H1 (cell line): ENCODE measurements at places on chromosomes 16 and 17. TPM values are rescaled to one million over a fixed set of nuclear protein-coding genes. Genes with fewer than 3 reads are reported as not detected.

DNA sequence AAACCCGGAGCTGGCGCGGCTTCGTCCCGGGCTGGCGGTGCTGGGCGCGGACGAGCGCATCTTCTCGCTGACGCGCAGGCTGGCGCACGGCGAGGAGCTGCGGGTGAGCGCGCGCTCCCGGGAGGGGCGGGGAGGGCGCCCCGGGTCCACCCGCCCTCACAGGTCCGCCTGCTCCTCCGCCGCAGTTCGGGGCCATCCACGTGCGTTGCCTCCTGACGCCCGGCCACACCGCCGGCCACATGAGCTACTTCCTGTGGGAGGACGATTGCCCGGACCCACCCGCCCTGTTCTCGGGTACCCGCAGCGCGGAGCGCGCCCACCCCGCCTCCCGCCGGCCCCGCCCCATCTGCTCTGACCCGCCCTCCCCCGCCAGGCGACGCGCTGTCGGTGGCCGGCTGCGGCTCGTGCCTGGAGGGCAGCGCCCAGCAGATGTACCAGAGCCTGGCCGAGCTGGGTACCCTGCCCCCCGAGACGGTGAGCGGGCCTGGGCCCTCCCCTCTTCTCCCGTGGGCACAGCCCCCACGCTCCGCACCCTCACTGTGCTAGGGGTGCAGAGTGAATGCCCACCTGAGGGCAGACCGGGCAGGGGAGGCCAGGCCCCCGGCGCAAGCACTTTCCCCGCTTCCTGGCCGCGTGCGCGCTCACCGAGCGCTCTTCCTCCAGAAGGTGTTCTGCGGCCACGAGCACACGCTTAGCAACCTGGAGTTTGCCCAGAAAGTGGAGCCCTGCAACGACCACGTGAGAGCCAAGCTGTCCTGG lies 1.4 kb downstream of the HAGHL start:
- DNase-seq = no peak

DNA sequence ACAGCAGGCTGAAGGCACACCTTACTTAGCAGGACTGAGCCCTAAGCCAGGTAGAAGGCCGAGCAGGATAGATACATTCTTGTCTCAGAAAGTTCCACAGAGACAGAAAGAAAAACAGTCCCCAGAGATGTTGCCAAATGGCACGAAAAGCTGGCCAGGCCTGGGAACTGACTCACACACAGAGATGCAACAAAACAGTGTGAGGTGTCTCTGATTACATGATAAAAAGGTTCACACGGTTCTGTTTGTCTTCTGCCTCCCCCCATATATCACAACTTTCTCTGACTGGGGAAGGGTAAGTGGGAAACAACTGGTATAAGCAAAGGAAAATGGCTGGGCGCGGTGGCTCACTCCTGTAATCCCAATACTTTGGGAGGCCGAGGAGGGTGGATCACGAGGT lies 1.7 kb downstream of the WBP2 start:
- no peak for DNase-seq

- no peak for DNase-seq
These were observed 148.5 kb upstream of the GSE1 start for GRCh38 chr16:85464383-85465305.

GRCh38 chr17:27438348-27438998 lies 17.8 kb upstream of the KSR1 start:
- no peak for DNase-seq

CD7 gene
- 0.86 and 1.3 TPM in 2 replicates for total RNA-seq
